Renal cortical epithelial cell (primary cell): ENCODE measurements at places on chromosomes 12 and 14.

DNA sequence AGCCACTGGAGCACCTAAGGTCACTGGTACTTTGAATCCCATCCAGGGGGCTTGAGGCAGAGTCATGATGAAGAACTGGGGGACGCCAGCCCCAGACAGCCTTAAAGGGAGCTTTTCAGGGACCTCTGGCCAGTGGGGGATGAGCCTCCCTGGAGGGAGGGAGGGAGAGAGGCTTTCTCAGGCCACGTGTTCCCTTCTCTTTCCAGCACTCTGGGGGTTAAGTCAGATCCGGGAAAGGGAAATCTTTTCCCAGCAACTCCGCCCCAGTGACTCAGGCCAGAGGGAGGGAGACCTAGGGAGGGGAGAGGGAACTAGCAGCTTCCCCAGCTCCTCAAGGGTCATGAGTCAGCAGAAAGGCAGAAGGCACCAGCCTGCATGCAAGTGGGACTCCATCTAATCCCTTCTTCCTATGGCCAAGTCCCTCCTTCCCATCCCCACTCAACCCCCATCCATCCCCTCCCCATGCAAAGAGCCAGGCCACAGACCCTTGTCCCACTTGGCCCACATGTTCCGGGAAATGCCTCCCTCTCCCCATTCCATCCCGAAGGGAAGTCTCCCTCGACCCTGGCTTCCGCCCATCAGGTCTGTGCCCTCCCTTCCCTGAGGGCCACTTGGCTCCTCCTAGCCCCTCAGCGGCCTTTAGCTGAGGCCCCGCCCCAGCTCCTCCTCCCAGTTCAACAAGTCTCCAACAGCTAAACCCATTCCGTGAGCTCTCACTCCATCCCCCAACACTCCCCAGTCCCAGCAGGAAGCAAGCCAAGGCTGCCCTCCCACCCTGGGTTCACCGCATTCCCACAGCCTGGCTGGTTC is 5.6 kb downstream of the TNFRSF1A start:
- DNase-seq, result peak; percentile 99

GRCh38 chr14:84458881-84459280 is 1071.1 kb upstream of the FLRT2 start:
- no peak for DNase-seq

GRCh38 chr12:26212396-26212795 is 17.0 kb downstream of the SSPN start:
- DNase-seq, result no peak

DNA sequence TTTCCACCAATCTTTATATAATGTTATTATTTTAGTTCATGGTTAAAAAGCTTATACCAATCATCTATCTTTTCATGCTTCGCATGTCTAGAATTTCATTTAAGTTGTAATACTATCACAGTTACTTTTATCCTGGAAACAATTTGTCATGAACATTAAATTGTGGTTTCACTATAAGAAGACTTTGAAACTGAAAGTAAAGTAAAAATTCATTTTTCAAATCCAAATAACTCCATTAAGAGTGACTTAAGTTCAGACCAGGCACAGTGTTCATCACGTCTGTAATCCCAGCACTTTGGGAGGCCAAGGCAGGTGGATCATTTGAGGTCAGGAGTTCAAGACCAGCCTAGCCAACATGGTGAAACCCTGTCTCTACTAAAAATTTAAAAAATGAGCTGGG is 12.4 kb downstream of the ESR2 start:
- DNase-seq, result no peak

DNA sequence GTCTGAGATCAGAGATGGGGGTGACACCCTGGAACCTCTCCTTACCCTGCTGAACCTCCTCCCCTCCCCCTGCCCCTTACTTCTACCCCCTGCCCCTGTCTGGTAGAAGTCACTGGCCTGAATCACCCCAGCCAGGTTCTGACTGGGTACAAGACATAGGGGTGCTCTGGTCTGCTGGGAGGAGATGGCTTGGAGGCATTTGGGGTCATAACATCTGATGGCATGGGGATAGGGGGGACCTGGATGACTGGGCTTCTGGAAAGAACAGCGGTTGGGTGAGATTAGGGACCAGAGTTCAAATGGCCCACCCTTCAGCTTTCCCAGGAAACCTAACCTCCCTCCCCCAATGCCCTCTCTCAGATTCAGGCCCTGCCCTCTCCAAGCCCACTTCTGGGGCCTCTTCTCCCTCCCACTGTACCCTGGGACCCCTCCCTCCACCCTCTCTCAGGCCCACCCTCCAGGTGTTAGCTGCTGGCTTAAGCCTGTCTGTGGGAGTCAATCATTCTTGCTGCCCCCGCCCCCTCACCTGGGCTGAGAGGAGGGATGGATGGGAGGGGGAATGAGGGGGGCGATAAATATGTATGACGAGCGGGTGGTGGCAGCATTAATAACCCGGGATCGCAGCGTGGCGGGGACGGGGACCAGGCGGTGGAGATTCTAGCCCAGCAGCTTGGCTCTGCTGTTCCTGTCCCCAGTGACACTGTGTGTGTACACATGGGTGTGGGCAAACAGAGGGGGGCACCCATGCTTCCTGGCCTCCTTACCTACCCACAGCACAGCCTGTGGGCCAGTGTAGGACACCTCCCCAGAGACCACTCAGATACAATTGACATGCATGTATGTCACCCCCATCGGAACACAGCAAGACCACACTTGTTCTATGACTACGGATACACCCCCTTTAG is 5.9 kb downstream of the NXPH4 start:
- DNase-seq, result no peak

DNA sequence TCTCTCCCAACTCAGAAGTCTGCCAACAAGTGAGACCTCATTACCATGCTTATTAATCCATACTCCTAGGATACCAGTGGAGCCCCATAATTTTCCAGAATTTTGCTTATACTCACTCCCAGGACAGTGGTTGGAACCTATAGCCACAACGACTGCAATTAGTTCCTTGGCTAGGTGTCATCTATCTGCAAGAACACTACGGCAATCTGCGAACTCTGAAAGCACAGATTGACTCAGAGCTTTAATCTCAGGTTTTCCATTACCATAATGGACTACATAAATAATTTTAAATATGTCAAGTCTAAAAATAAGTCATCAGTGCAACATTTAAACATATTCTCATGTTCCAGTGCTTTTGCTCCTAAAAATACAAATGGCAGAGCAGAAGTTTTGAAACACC is 33.4 kb downstream of the TMTC3 start:
- no peak for DNase-seq

- DNase-seq, result no peak
These were observed 778 bp downstream of the DNM1L start for GRCh38 chr12:32679920-32680237.

- no peak for DNase-seq
These were observed 40.8 kb upstream of the EPS8 start for GRCh38 chr12:15829949-15830348.

GRCh38 chr14:96206461-96206860 is 1.8 kb downstream of the BDKRB2 start:
- no peak for DNase-seq

DNA sequence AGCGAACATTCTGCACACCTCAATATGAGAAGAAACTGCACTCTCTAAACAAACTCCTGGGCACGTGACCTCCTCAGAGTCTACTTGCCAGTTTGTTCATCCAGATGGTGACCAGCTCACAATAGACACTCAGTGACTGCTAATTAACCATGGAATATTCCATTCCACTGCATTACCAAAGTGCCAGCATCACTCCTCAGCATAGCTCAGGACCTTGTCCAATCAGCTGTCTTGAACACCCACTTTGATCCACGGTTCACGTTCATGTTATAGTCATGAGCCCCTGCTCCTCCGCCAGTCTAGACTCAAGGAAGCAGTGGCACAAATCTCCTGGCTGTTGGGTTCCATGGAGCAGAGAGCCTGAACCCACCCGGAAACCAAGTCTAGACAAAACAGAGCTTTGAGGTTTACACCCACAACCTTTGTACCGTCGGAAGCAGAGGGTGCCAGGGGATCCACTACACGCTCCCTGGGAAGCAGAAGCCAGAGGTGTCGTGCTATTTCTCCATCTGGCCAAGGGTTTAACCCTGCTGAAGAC is 285.3 kb downstream of the ZFP36L1 start:
- DNase-seq, result no peak

DNA sequence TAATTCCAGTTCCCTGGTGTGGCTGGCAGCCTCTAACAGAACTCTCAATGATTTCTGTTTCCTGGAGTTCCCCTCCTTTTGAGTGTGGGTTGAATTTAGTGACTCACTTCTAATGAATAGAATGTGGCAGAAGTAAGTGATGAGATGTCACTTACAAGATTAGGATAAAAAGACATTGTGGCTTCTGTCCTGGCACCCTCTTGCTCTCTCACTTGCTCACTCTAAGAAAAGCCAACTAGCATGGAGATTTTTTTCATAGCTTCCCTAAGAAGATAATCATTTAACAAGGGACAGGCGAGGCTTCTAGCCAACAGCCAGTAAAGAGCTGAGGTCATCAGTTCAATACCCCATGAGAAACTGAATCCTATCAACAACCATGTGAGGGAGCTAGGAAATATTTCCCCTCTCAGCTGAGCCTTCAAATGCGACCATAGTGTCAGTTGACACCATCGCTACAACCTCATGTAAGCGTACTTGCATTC is 156.7 kb downstream of the TMTC3 start:
- peak; percentile 95 for DNase-seq

- DNase-seq, result no peak
These were observed 58.5 kb upstream of the PRICKLE1 start for GRCh38 chr12:42648061-42648460.

GRCh38 chr14:71716041-71716772 is 216.0 kb upstream of the RGS6 start:
- no peak for DNase-seq

DNA sequence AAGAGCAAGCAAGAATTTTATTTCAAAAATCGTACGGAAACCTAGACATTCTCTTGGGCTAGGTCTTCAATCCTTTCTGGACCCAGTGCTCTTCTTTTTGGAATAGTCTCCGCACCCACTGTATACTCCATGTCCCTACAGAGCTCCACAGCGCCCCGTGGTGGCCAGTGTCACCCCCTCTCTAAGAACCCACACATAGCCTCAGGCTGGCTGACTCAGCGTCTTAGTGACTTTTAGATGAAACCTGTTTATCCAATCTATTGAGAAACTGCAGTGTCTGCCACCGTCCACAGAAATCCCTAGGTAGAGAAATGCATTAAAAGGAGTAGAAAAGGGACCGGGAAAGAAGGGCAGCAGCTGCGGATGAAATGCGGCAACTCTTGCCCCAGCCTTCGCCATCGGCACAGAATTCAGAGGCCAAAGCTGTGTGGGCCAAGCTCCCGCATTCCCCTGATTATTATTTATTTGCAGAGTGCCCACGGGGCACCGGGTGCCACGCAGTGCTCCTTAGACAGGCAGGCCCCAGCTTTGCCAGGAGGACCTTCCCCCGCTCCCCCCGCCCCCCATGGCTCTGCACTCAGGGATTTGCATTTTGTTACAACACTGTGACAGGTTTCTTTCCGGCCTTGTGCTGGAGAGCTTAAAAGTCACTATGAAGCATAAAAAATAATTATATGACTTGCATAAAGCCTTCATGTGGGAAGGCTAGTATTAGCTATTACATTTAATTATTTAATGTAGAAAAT is 170.1 kb upstream of the FKBP4 start:
- peak; percentile 29 for DNase-seq
